ENCODE measurements at places on chromosomes 7 and 10. TPM values are rescaled to one million over a fixed set of nuclear protein-coding genes. Genes with fewer than 3 reads are reported as not detected.

NPY4R gene
- 0.32 TPM for total RNA-seq

WDR86 gene
- 0.85 TPM for total RNA-seq

DNA sequence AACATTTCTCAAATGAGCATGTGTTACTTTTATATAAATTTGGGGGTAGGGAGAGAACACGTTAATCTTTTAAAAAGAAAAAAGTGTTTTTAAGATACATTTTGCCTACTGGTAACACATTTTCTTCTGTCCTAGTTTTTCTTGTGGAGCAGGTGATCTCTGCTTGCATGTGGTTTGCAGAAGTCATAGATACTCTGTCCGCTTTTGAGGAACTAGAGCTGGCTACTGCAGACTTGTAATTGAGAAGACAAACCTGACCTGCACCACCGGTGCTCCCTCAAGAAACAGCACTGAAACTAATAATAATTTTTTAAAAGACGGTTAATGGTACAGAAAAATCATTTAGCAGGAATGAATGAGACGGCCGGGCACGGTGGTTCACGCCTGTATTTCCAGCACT, 243.1 kb downstream of the KIAA1217 start:
- peaks cover 3% of the 10 kb centered on the region for H3K4me1 ChIP-seq
- no peaks in the 10 kb centered on the region for H3K27me3 ChIP-seq
- no peak for DNase-seq

WAPL gene
- 28.2 TPM for total RNA-seq

DNA sequence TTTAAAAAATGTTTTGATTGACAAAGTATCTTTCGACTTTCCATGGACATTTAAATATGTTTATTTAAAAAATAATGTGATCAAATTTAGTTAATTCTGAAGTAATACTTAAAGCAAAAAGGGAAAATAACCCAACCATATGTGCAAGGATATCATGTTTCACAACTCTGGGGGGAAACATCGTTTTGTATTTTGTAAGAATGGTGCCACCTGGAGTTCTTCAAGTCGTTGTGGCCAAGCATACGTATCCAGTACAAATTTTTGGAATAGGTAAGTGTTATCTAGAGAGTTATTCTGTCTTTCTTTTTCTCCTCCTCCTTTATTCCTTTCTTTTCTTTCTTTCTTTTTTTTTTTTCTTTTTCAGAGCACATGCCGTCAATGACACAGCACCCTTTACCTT, 176.2 kb upstream of the CSTF2T start:
- no peak overlapping the region for H3K4me3 ChIP-seq
- no peak for DNase-seq
- no peak overlapping the region for H3K27ac ChIP-seq
- no peaks in the 10 kb centered on the region for H3K4me1 ChIP-seq
- H3K27me3 ChIP-seq = no peaks in the 10 kb centered on the region

GRCh38 chr7:157239571-157240270, 97.1 kb upstream of the DNAJB6 start:
- H3K27ac ChIP-seq = no peak overlapping the region
- H3K4me3 ChIP-seq = no peak overlapping the region
- DNase-seq = no peak
- no peaks in the 10 kb centered on the region for H3K4me1 ChIP-seq

- H3K4me1 ChIP-seq = no peaks in the 10 kb centered on the region
- DNase-seq = no peak
- no peaks in the 10 kb centered on the region for H3K36me3 ChIP-seq
- H3K27ac ChIP-seq = no peak overlapping the region
These were observed 448.7 kb upstream of the PFKP start for GRCh38 chr10:2618690-2619089.

DNA sequence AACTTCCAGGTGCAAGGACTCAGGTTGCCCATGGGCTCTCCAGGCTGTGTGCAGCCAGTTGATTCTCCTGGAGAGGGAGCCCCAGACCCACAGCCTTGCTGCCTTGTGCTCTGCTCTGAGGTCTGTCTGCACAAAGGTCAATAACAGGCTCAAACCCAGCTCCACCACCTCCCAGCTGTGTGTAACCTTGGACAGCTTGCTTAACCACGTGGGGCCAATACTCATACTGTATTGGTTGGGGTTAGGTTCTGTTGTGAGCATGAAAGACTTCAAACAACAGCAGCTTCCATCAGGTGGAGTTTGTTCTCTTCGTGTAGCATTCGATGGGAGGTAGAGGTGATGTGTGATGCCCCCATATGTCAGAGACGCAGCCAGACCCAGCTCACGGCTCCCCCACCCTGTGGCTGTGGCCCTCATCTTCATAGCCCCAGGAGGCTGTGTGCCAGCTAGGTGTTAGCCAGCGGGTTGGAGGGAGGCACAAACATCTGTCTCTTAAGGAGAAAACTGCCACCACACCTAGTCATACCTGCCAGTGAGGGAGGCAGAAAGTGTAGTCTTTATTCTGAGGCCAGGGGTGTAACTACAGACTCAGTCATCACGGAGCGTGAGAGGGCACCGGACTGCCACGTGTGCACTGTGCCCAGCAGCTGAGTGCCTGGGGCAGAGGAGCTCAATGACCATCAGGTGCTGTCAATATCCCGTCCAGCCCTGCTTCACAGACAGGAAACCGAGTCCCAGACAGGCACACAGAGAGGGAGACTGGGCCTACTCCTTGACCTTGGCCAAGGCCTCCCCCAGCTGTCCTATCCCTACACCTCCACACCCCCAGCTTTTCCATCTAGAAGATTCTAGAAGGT, 8.1 kb upstream of the POLD2 start:
- no peak overlapping the region for H3K27ac ChIP-seq
- H3K36me3 ChIP-seq = no peaks in the 10 kb centered on the region
- no peak for DNase-seq
- H3K4me1 ChIP-seq = no peaks in the 10 kb centered on the region

DNA sequence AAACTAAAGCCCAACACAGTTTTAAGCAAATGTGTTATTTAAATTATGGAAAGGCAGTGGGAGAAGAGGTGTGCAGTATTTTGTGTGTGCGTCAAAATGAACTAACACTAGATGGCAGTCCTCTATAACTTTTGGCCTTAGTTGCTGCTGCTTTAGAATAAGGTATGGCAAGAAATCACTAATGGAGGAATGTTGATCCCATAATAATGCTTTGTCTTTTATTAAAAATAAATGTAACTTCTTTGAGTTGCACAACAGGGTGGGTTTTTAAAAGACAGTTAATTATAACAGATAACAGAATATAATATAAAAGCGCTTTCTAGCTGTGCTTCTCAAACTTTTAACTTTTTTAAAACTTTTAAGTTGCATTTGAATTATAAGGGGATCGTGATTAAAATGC, 56.4 kb downstream of the BBS9 start:
- H3K4me1 ChIP-seq = no peaks in the 10 kb centered on the region
- H3K27me3 ChIP-seq = no peaks in the 10 kb centered on the region
- no peak overlapping the region for H3K4me3 ChIP-seq

DNA sequence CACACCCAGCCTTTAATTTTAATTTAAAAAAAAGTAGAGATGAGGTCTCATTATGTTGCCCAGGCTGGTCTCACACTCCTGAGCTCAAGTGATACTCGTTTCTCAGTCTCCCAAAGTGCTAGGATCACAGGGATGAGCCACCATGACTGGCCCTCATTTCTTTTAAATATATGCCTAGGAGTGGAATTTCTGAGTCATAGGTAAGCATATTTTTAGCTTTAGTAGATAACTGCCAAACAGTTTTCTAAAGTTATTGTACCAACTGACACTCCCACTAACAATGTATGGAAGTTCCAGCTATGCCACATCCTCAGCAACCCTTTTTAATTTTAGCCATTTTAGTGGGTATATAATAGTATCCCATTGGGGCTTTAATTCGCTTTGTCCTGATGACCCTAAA, 13.8 kb upstream of the PPIF start:
- H3K27ac ChIP-seq = no peak overlapping the region
- DNase-seq = no peak
- H3K36me3 ChIP-seq = no peaks in the 10 kb centered on the region
- peaks cover 12% of the 10 kb centered on the region for H3K4me1 ChIP-seq
- H3K4me3 ChIP-seq = no peak overlapping the region
- no peaks in the 10 kb centered on the region for H3K27me3 ChIP-seq

DNA sequence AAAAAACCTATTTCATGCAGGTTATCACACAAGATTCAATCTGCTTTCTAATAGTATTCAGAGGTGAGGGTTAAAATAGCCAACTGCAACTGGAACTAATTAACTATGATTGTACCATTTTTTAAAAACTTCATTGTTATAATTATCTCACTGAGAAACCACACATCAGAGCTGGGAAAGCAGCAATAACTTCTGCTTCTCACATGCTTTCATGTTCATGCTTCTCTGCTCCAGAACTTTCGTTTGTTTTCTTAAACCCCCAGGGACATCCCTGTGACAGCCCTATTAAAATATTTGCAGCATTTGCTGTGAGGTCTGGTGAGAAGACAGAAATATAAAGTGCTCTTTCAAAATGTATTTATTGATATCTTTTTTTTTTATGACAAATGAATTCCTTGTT, 389.0 kb upstream of the SORCS1 start:
- no peak overlapping the region for H3K4me3 ChIP-seq
- no peak overlapping the region for H3K27ac ChIP-seq
- no peak for DNase-seq
- H3K36me3 ChIP-seq = no peaks in the 10 kb centered on the region
- no peaks in the 10 kb centered on the region for H3K27me3 ChIP-seq
- H3K4me1 ChIP-seq = no peaks in the 10 kb centered on the region

DNA sequence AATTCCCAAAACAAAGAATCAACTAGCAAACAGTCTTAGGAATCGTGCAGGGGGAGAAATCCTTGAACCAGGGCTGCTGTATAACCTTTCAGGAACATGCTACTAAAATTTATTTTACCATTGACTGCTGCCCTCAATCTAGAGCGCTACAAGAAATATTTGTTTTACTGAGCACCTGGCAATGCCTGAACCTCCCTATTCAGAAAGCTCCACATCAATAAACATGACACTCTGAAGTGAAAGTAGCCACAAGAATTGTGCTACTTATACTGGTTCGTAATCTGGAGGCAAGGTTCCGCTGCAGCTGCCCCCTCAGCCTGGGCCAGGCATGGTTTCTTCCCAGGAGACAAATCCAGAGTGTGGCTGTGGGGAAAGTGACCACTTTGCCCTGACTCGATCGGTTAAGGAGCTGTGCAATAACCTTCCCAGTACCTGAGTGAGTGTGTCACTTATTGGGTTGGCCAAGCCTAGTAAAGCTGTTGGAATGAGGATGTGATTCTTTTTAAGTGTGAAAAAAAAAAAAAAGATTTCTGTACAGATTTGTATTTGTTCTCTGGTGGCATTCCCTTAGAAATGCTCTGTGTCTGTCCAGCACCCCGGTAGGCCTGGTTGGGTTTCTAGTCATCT, 7.7 kb downstream of the VWA2 start:
- no peaks in the 10 kb centered on the region for H3K36me3 ChIP-seq
- no peak for DNase-seq
- H3K4me1 ChIP-seq = peaks cover 7% of the 10 kb centered on the region
- peak overlapping the region; percentile 68 for H3K27ac ChIP-seq

DNA sequence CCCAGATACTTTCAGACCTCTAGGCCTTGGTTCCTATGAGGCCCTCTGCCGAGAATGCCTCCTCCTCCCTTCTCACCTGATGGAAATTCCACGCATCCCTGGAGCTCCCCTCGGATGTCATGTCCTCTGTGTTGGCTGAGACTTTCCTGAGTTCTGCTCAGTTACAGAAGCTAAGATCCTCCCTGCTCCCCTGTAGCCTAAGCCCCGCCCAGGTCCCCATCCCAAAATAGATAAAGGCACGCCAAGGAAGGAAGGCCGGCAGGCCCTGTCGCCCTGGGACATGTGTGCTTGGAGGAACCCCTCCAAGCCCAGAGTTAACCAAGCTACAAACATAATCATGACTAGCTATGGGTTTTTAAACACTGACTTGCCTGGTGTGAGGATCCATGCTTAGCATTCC, 123.5 kb downstream of the SORBS1 start:
- no peaks in the 10 kb centered on the region for H3K27me3 ChIP-seq
- DNase-seq = no peak
- no peak overlapping the region for H3K27ac ChIP-seq
- peaks cover 11% of the 10 kb centered on the region for H3K36me3 ChIP-seq
- H3K4me3 ChIP-seq = no peak overlapping the region

RBP4 gene
- total RNA-seq = 18.4 TPM

GRCh38 chr7:142088022-142088714, 23.4 kb upstream of the MGAM2 start:
- H3K27ac ChIP-seq = no peak overlapping the region
- DNase-seq = no peak
- H3K36me3 ChIP-seq = peaks cover 48% of the 10 kb centered on the region
- no peaks in the 10 kb centered on the region for H3K4me1 ChIP-seq
- no peaks in the 10 kb centered on the region for H3K27me3 ChIP-seq
- H3K4me3 ChIP-seq = no peak overlapping the region

- no peak overlapping the region for H3K4me3 ChIP-seq
- H3K27me3 ChIP-seq = peaks cover 9% of the 10 kb centered on the region
- H3K4me1 ChIP-seq = no peaks in the 10 kb centered on the region
- H3K36me3 ChIP-seq = no peaks in the 10 kb centered on the region
- DNase-seq = no peak
These were observed 194.0 kb upstream of the PLPP4 start for GRCh38 chr10:120262857-120263547.

AMPH gene
- 4.8 TPM for total RNA-seq

SORCS3 gene
- total RNA-seq = not detected

PRKCQ gene
- 7.0 TPM for total RNA-seq

DNA sequence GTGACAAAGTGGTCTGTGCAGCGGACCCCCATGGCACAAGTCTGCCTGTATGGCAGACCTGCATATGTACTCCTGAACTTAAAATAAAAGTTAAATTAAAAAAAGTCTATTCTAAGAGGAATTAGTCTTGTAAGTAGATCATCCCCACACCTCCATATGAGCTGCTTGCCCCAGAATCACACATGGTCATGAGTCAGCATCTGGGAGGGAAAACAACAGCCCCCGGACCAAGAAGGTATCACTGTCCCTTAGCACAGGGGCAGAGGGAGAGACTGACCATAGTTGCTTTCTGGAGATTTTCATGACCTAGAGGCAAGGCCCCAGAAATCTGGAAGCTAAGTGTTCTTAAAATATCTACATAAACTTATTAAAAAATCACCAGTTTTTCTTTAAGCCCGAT, 86.6 kb upstream of the PDK4 start:
- no peaks in the 10 kb centered on the region for H3K27me3 ChIP-seq
- no peak overlapping the region for H3K27ac ChIP-seq
- no peaks in the 10 kb centered on the region for H3K36me3 ChIP-seq
- DNase-seq = no peak

DNA sequence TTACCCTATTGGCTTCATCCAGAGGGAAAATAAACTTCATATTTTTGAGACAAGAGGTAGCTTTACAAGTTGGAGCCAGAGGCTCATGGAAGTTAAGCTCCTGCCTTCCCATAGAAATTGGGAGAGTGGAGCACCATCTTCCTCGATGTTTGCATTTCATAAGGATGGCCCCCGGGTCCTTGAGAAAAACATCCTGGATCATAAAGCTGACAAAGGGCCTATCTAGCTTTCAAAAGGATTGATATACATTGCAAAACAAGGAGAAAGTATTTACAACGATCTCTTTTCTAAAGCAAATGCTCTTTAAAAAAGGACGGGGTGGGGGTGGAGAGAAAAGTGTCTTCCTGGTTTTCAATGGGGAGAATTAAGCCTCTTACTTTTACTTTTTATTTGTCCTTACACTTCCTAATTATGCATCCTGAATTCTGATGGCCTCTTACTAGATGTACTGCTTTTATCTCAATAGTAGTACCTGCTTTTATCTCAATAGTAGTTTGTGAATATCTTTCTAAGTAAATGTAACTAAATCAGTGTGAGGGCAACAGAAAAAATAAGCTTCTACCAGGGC, 65.6 kb downstream of the PTPRZ1 start:
- H3K36me3 ChIP-seq = no peaks in the 10 kb centered on the region
- H3K4me3 ChIP-seq = no peak overlapping the region
- no peak overlapping the region for H3K27ac ChIP-seq
- H3K4me1 ChIP-seq = no peaks in the 10 kb centered on the region

- DNase-seq = no peak
- H3K36me3 ChIP-seq = peaks cover 3% of the 10 kb centered on the region
- H3K27ac ChIP-seq = peak overlapping the region; percentile 50
- no peaks in the 10 kb centered on the region for H3K27me3 ChIP-seq
These were observed 99.1 kb downstream of the PRPF18 start for GRCh38 chr10:13685885-13686284.
